ENCODE measurements at places on chromosomes 2 and 18. TPM values are rescaled to one million over a fixed set of nuclear protein-coding genes. Genes with fewer than 3 reads are reported as not detected.

The COL4A4 gene
- total RNA-seq: 7.4 TPM

- peak; percentile 32 for DNase-seq
These were observed 7.3 kb downstream of the SFXN5 start for GRCh38 chr2:73063909-73064875.

DNA sequence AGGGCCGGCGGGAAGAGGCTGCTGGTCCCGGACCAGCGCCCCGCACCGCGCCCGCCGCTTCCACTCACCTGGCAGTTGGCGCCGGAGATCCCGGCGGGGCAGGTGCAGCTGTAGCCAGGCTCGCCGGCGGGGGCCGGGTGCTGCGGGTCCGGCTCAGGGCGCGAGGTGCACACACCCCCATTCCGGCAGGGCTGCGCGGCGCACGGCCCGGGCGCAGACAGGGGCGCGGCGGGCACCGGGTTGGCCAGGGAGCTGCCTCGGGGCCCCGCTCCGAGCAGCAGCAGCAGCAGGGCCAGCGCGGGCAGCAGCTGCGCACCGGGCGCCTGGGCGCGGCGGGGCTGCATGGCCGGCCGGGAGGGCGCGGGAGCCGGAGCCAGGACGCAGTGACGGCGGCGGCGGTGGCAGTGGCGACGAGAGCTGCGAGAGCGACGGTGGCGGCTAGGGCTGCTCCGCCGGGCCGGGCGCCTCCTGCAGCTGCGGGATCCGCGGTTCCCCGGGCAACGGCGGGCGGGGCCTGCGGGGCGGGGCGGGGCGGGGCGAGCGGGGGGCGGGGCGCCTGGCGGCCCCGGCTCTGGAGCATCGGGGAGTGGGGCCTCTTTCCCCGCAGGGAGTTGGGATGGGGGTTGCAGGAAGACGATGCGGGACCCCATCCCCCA lies at the start of gene DNER:
DNER (minus strand) TSS at position 476 of the 656 bp plus-strand sequence; CDS start at position 344, 132 bp downstream.
- no peak for DNase-seq

The EPB41L3 gene
- total RNA-seq: 73.1 TPM

- no peak for DNase-seq
These were observed 523.0 kb downstream of the TXNL1 start for GRCh38 chr18:56115071-56116015.

The TMEM37 gene
- 7.1 TPM for total RNA-seq

GRCh38 chr2:220167956-220168355 lies 540.5 kb downstream of the SLC4A3 start:
- DNase-seq: no peak

DNA sequence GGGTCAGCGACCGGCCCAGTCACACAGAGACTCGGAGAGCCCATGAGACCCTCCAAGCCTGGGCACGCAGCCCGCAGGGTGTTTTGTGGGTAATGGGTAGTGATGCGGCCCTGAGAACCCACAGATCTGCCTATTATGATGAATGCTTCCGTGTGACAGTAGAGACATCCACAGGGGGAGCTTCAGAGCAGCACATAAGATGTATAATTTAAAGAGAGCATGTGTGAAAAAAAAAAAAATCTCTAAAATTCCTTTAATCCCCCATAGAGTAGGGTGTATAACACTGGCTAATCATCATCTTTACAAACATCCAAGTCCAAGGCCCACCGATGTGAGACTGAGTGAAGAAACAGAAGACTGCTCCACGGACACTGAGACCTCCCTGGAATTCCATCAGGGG lies 34.6 kb downstream of the BIN1 start:
- no peak for DNase-seq

GRCh38 chr2:36670881-36671595 lies 25.5 kb upstream of the VIT start:
- DNase-seq: no peak

DNA sequence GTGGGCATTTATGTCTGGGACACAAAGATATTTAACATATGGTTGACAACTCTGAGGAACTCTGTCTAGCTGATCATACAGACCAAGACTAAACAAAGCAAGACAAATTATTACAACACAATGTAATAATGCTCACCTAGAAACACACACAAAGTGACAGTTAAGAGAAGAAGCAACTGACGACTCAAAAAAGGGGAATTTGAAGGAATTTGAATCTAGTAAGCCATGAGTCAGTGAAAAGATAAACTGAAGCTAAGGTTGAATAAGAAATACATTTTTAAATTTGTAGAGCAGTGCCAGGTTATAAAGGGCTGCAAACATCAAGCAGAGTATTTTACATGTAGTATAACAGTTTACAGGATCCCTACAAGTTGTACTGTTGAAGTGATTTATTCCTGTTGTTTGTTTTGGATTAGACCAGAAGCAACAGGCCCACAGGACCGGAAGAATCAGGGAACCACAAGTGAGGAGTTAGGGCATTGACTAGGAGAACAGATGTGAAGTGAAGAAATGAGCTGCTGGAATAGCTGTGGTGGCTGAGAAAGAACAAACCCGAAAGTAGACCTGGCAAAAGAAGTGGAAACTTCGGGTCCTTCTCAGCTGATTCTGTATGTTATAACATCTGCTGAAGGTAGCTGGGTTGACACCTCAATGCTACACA lies 35.6 kb downstream of the IFIH1 start:
- DNase-seq: no peak

DNA sequence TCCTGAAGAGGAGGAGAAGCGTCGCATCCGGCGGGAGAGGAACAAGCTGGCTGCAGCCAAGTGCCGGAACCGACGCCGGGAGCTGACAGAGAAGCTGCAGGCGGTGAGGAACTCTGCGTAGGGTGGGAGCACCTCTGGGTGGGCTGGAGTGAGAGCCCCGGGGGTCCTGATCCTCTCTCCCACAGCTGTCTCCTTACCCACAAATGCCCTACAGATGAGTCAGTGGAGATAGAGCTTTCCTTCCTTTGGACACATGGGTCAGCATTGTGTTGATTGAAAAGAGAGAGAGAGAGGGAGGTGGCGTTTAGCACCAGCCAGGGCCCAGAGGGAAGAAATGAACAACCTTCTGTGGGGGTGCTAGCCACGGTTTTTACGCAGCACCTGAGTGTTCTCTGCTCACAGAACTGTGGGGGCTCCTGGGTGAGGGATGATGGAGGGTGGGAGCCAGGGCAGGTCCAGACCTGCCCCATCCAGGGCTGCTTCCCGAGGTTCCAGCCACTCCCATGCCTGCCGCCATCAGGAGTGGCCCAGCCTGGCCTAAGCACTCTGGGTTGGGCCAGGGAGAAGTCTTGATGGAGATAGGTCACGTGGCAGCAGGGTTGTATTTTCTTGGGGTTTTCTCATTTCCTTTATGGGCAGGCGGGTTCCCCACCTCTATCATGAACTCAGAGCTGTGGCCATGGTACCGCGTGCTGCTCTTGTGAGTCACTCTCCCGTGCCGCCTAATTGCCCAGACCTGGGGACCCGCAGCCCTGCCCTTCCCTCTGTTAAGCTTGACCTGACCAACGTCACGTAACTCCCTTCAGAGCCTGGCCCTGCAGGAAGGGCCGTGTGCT lies 16.3 kb downstream of the FOSL2 start:
- DNase-seq: no peak

- DNase-seq: no peak
These were observed 115.2 kb downstream of the AP1S3 start for GRCh38 chr2:223722226-223722625.

The CHRND gene
- total RNA-seq: not detected

- no peak for DNase-seq
These were observed 156.6 kb downstream of the DNAH7 start for GRCh38 chr2:195912079-195912478.

The ARMC9 gene
- 15.4 TPM for total RNA-seq

The GBX2 gene
- total RNA-seq: not detected

DNA sequence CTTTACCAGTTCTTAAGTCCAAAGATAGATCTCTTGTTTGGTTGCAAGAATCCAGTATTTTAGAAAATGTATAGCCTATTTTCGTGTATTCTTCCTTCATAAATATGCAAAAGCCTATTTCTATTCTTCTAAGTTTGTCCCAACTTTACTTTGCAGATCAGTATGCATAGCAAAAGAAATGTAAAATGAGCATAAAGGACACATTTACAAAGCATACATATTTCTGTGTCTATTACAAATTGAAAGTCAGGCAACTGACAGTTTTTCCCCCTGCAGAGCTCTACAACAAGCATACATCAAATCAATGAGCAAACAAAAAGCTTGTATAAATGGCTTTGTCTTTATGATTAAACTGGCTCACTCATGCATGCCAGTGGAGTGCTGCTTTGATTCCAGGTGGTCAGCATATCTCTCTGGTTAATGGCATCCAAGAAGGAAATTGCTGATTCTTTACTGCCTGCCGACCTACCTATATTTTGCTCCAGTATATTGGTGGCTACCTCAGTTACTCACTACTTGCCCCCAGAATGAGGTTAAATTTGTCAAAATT lies 10.0 kb upstream of the VPS54 start:
- DNase-seq: no peak

The MTCL1 gene
- 14.6 TPM for total RNA-seq

DNA sequence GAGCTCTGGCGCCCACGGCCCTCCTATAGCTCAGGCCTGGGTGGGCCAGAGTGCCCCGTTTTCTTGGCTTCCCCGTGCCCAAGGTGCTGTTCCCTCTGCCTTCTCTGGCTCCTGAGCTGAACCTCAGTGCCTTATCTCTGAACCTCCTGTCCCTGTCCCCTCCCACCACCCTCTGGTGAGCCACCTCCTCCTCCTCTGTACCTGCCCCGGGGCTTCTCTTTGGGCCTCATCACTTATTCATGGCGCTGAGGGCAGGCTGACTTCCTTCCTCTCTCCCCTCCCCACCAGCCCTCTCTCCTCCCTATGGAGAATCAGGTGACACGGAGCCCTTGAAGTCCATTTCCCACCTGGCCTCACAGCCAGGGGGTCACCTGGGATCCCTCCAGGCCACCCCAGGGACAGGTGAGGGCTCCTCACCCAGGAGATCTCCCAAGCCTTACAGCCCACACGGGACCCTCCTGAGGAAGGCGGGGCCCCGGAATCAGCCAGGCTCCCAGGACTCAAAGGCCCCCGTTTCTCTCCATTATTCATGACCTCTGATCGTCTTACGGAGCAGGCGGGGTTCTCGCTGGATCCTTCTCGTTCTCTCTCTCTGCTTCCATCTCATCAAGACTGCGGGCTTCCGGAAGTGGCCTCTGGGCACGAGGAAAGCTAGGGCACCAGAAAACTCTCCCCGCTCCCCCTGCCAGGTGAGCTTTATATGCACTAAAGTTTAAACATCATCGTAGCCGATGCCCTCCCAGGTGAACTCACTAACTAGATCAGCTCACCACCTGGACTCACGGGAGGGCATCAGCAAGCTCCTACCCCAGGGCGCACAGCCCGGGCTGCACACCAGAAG lies at the start of gene LOXHD1:
LOXHD1 (minus strand) TSS at position 106 of the 841 bp plus-strand sequence. CDS start 187 bp downstream, outside the sequence.
- DNase-seq: no peak

The GPBAR1 gene
- total RNA-seq: 0.94 TPM

The RAD51AP2 gene
- total RNA-seq: not detected

The HOXD8 gene
- 11.9 TPM for total RNA-seq

- DNase-seq: peak; percentile 66
These were observed 411.0 kb upstream of the GYPC start for GRCh38 chr2:126244937-126245336.

GRCh38 chr2:231390667-231391066 lies 4.8 kb upstream of the B3GNT7 start:
- no peak for DNase-seq

DNA sequence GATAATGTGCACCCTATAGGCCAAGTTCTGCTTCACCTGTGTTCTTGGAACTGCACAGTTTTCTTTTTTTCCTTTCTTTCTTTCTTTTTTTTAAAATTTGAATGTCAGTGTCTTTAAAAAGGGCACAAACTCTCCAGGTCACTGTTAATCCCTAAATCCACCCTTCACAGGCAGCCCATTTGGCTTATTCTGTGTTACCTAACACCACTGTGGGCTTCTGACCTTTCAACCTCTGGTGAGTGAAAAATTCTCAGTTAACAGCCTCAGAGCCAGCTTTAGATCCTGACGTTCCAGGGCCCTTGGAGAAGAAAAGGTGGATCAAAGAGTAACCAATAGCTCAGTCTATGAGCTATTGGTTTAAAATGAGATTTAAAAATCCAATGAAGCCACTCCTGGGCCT lies 6.8 kb upstream of the CETN1 start:
- DNase-seq: no peak

The CPLX4 gene
- not detected for total RNA-seq

DNA sequence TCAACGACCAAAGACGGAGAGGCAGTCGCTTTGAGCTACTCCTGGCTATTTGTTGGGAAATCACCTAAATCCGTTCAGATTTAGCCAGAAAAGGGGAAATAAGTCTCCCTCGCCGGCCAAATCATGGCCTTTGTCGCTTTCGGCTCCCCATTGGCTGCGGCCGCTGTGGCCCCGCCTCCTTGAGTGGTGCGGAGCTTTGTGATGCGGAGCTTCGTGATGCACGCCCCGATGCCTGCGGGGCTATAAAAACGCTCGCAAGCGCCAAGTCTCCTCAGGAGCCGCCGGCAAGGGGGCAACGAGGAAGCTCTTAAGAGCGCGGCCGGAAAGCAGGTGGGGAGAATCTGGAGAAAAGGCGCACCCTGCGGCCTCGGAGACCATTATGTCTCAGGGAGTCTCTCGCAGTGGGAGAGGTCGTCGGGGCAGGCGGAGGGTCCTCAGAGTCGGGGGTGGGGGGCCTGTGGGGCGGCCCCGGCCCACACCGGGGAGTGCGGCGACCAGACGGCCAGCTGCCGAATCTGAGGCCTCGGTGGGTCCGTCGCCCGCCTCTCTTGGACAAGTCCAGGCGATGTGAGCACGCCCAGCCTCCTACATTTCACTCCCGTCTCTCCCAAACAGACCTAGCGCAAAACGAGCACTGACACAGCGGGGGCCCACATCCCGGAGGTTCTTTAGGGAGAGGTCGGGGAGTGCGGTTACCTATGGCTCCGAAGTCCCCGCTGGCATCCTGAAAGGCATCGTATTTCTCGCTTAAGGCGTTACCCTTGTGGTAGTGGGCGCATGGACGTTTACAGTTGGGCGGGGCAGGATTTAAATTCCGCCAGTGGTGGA lies at the start of gene CABYR:
CABYR (plus strand) TSS at position 274 of the 828 bp plus-strand sequence. CDS start 4,053 bp downstream, outside the sequence.
- peak; percentile 80 for DNase-seq

- DNase-seq: no peak
These were observed 56.4 kb upstream of the TCF7L1 start for GRCh38 chr2:85076618-85077274.

The LIPG gene
- 5.8 TPM for total RNA-seq

DNA sequence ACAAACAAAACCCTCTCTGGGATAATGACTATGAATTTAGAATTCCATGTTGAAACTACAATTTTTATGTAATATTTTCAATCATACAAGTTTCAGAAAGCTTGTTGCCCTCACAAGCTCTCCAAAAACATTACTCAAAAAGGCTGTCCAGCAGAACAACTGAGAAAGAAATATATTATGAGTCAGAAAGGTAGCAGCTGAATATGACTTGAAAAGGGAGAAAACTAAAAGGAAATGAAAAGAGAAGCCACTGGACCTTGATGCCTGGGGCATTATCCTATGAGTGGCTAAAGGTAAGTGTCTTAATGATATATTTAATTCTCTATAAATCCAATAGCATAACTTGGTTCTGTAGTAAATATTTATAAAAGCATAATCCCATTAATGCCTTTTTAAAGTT lies 61.8 kb downstream of the NXPH2 start:
- no peak for DNase-seq

- no peak for DNase-seq
These were observed 111.9 kb downstream of the DCC start for GRCh38 chr18:52451851-52452250.

The PSMA8 gene
- not detected for total RNA-seq

The FBXO36 gene
- 3.2 TPM for total RNA-seq
